Stimulated activated CD8-positive, alpha-beta memory T cell treated with anti-CD3 and anti-CD28 coated beads, Interleukin-7, amount 100 ng/mL, for 4 hours (primary cell): ENCODE measurements at places on chromosomes 12 and 14.

DNA sequence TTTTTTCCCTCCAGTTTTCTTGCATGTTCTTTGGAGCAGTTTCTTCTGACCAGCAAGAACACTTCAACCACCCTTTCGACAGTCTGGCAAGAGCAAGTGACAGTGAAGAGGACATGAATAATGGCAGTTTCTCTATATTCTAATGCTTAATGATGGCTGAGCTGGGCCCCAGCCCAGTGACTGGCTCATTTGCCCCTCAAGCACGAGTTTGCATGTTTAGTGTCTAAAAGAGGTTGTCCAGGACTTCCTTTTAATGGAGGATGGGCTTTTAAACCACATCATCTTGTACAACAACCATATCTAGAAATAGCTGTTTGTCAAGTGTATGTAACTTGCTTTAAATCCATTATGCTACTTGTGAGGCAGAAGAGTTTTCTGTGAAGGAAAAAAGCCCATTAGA, 28.4 kb downstream of the RAD9B start:
- DNase-seq = no peak

DNA sequence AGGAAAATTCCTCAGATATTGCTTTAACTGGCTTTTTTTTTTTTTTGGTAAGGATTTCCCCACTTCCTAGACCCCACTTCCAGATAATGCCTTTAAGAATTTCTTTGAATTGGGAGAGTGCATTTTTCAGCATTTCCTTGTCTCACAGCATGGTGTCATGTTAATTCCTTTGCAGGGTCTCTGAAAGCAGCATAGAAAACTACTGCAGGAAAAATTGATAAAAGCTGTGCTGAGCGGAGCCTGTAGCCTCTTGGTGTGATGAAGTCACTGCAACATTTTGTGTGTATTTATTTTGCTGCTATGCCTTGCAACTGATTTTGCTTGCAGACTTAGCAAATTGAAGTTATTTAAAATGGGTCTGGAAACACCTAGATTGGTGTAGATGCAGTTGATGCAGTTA, 2.7 kb downstream of the ANO4 start:
- no peak for DNase-seq

GRCh38 chr12:128079446-128079845, 187.5 kb upstream of the TMEM132C start:
- no peak for DNase-seq

- DNase-seq = no peak
Observed at GRCh38 chr12:6792522-6793201, 3.3 kb downstream of the CD4 start.

DNA sequence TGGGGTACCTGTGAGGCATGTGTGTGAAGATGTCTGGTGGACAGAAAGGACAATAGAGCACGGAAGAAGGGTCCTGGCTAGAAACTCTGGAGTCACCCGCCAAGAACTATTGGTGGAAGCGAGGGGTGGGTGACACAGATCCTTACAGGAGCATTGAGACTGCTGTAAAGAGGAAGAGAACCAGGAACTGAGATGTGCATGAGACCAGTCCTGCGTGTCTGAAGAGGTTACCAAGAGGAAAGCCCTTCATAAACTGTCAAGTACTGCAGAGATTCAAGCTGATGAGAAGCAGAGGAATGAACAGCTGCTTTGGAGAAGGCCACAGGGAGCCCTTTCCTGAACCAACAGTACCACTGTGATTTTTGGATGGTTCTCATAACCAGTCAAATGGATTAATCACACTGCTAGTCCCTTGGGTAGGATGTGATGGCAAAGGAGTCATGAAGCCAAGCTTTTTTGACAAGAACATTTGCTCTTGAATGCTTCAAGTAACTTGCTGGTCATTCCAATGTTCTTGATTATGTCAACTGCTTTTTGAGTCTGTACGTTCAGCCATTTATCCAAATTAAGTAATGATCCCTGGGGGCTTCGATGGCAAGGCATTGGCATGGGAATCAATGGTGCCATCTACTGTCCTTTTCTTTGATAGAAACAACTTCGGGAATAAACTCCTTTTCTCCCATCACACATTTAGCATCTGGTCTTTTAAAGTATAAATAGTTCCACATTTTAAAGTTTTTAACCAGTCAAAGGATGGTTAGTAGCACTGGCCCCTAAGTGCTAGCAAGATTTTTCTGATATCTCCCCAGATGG, 42.9 kb downstream of the GPR135 start:
- DNase-seq = no peak

GRCh38 chr12:48489012-48489411, 6.7 kb downstream of the C12orf54 start:
- DNase-seq = no peak

- no peak for DNase-seq
Observed at GRCh38 chr14:35341751-35342488, 49.7 kb downstream of the PSMA6 start.

GRCh38 chr14:36207500-36207899, 31.0 kb upstream of the PTCSC3 start:
- no peak for DNase-seq

DNA sequence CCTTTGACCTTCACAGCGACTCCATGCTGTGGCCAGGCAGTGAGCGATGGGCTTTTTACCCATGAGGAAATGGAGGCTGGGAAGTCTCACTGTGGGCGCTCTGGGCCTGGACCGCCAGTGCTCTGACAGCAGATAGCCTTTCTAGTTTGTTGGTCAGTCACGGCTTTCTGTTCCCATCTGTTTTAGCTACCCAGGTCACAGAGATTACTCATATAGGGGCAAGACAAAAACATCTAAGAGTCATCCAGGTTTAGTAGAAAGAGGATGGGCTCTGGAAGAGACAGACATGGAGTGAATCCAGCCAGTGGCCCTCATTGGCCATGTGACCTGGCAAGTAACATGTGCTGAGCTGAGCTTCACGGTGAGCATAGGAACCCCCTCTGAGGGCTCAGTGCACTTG, 68.6 kb downstream of the MARK3 start:
- no peak for DNase-seq

DNA sequence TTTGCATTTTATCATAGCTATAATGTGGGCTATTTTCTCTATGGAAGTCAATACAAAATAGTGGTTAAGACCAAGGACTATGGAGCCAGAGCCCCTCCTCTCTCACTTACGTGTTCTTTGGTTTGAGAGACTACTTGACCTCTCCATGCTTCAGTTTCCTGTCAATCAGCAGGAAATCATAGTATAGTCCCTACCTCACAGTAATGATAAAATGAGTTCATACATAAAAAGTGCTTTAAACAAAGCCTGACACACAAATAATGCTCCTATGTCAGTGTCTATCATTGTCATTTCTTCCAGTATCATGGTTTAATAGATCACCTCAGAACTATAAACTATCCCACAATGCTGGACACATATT, 90.4 kb downstream of the MED13L start:
- DNase-seq = no peak

DNA sequence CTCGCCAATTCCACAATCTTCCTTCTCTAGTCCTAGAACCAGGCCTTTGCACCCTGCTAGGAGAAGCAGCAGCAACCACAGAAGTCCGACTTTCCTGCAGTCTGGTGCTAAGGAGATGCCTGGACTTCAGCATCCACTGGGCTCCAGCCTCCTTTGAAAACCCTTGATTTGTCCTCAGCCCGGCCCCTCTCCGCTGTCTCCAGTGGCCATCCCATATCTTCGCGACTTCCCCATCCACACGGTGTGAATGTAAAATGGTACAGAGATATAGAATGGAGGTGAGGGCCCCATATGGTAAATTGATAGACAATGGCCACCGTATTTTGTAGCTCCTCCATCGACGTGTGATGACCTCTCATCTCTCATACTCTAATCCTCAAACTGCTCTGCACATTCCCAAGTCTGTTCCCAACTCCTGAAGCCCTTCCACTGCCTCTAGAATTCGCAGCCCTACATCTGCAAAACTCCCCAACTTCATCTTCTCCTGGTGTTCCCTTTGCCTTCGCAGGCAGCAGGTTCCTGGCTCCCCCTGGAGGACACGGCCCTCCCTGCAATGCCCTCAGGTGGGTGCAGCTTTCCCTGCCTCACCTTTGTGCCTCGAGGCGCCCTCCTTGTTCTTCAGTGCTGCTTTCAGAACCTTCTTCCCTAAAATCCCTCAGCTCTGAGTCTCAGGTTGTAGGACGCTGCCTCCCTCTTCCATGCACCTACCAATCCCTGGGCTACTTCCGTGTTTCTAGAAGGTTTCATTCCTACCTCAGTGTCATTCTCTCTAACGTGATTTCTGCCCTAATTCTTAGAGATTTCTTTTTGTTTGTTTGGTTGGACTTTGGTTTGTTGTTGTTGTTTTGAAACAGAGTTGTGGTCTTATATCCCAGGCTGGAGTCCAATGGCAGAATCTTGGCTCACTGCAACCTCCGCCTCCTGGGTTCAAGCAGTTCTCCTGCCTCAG, 36.7 kb downstream of the TMBIM6 start:
- peak; percentile 55 for DNase-seq

GRCh38 chr14:102418853-102419240, 56.1 kb downstream of the TECPR2 start:
- no peak for DNase-seq

DNA sequence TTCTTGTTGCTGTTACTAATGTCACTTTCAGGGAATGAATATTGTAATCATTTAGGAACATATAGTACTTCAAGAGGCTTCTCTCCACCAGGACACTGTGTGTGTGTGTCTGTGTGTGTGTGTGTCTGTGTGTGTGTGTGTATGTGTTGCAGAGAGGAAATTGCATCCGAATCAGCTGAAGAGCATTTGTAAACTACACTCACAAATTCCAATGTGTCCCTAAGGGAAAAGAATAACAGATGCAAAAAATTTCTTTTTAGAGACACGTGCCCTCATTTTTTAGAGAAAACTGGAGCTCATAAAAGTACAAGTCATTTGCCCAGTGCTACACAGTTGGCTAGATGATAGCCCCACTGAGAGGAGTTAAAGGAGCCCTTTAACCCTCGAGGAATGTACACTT, 168.8 kb downstream of the ANO4 start:
- DNase-seq = no peak

GRCh38 chr12:108255252-108255602, 83.9 kb downstream of the CMKLR1 start:
- no peak for DNase-seq

DNA sequence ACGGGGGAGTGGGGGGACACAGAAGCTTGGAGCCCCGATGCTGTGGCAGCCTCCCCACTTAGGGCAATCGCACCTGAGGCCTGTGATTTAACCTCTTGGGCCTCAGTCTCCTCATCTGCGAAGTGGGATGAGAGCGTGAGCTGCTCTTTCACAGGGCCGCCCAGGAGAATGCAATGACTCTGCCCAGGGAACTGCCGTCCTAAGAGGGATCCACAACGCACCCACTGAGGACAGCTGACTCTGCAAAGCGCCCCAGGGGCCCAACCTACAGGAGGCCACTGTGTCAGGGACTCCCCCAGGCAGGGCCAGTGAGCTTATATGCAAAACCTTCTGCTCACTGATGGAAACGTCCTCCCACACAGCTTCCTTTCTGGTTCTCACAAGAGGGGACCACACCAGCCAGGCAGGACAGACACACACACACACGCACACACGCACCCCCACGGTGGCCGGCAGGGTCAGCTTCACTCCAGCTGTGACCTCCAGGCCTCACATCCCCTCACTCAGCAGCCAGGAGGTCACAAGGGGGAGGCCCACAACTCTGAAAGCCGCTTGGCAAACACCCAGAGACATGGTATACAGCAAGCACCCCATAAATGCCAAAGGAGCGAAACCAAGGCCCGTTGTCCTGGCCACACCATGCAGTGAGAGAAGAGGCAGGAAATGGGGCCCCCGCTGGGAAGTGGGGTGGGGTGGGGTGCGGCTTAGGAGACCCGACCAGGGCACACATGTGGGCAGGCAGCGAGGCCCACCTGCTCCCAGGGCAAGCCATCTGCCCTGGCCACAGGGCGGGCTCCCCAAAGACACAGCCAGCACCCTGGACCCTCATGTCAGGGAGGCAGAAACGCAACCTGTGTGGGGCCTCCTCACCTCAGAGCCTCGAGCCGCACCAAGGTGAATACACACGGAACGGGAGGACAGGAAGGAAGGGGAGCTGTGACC, 73.3 kb downstream of the NCOR2 start:
- peak; percentile 44 for DNase-seq

DNA sequence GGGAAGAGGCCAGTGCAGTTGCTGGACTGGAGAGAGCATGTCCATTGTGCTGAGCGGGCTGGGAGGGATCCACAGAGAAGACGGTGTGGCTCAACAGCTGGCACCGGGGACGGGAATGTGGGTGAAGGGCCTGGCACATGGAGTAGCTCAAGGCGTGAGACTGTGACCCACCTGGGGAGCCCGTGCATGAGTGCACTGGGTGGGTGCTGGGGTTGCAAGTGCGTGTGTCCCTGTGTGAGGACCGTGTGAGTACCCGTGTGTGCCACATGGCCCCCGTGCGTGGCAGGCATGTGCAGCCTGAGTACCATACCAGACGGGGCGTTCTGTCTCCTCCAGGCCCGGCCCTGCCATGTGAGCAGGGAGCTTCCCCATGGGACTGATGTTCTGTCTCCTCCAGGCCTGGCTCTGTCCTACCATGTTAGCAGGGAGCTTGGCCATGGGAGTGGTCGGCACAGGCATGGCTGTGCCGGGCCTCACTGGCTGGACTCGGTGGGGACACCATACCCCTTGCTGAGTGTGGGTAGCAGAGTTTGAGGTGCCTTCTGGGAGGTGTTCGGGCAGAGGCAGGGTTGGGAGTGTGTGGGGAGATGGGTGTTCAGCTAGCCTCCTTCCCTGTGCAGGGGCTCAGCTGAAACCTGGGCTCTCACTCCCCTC, 234.4 kb downstream of the TMEM121 start:
- no peak for DNase-seq

- no peak for DNase-seq
Observed at GRCh38 chr12:103197725-103198388, 240.4 kb downstream of the ASCL1 start.

DNA sequence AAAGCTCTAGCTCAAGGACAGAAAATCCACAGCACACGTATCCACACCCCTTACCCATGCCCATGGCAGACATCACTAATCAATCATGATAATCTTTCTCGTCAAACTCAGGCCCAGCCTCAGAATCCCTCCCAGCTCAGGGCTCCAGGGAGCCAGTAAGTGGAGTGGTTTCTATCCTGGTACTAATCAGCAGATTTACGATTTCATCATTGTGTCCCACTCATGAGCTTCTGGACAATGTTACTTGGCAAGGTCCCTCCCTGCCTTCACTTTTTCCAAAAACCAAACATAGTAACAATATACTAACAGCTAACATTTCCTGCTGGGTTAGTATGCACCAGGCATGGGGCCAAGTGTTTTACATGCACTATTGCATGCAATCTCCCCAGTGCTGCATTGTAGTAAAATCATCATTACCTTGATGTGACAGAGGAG, 45.8 kb upstream of the NCOR2 start:
- DNase-seq = no peak

GRCh38 chr12:105899589-105899988, 239.2 kb downstream of the NUAK1 start:
- DNase-seq = no peak

DNA sequence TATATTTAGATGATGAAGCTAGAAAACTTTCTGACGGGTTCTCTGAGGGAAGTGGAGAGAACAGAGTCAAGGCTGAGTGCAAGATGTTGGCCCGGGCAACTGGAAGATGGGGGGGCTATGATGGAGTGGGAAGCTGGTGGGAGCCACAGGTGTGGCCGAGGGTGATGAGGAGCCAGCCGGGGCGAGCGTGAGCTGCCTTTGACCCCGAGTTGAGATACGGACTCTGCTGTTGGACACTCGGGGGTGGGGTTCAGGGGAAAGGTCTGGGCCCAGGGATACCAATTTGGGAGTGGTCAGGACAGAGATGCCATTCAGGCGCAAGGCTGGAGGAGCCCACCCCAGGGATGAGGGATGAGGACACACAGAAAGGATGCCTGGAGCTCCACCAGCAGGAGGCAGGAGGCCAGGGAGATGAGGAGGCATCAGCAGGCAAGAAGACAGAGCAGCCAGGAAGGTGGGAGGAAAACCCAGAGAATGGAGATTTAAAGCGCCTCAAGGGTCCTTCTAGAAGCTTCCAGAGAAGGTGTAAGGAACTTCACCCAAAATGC, 9.0 kb downstream of the SCARB1 start:
- no peak for DNase-seq
